Right forelimb (tissue), 1 donor: ENCODE measurements at places on chromosomes 11 and 22.

DNA sequence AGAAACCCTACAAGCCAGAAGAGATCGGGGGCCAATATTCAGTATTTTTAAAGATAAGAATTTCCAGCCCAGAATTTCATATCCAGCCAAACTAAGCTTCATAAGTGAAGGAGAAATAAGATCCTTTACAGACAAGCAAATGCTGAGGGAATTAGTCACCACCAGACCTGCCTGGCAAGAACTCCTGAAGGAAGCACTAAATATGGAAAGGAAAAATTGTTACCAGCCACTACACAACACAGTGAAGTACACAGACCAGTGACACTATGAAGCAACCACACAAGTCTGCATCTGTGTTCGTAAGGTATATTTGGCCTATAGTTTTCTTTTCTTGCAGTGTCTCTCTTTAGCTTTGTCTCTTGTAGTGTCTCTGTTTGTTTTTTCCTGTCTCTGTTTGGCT is 29.0 kb downstream of the TMEM225 start:
- DNase-seq = no peak

- DNase-seq = no peak
These were observed 607.9 kb downstream of the BUD13 start for GRCh38 chr11:116164843-116165242.

DNA sequence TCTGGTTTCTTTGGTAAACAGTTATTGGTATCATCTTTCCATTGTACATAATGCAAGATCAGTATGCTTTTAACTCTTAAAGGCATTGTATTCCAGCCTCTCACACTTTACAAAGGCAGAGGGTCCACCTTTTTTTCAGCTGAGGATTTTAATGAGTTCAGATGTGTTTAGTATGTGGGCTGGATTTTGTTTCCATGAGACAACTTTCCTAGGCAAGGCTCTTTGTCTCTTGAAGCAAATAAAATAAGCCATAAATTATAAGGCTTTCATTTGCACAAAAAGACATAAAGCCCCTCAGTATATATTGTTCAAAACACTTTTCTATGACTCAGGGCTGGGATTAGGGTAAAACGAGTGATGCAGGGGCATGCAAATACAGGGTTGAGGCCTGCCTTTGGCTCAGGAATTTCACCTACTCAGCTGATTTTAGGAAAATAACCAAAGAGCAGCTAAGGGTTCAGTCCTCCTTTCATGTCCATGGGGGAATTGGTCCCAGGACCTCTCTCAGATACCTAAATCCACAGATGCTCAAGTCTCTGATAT is 7.6 kb downstream of the MMP20 start:
- no peak for DNase-seq

- DNase-seq = no peak
These were observed 61.4 kb downstream of the C11orf58 start for GRCh38 chr11:16799890-16800289.

DNA sequence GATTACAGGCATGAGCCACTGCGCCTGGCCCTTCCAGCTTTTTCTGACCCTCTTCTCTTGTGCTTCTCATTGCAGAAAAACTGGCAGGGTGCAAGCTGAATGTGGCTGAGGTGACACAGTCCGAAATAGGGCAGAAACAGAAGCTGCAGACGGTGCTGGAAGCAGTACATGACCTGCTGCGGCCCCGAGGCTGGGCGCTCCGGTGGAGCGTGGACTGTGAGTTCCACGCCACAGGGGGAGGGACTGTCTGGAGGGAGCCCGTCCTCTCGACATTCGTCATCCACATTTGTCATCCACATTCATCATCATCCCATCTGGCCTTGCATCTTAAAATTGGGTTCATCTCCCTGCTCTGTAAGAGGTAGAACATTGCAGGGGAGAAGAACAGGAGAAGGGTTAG is 49.3 kb upstream of the PARVG start:
- DNase-seq = no peak

- DNase-seq = no peak
These were observed 22.6 kb downstream of the GDPD4 start for GRCh38 chr11:77278595-77279506.

- DNase-seq = no peak
These were observed 14.0 kb upstream of the ARSA start for GRCh38 chr22:50641696-50642607.

- no peak for DNase-seq
These were observed 27.5 kb downstream of the LINC01488 start for GRCh38 chr11:69508974-69509373.

GRCh38 chr22:23216461-23217170 is 36.3 kb downstream of the BCR start:
- no peak for DNase-seq

GRCh38 chr11:128893578-128894285 is 2.6 kb downstream of the KCNJ5 start:
- DNase-seq = no peak
